EH (cell line): ENCODE measurements at places on chromosomes 1 and 21.

DNA sequence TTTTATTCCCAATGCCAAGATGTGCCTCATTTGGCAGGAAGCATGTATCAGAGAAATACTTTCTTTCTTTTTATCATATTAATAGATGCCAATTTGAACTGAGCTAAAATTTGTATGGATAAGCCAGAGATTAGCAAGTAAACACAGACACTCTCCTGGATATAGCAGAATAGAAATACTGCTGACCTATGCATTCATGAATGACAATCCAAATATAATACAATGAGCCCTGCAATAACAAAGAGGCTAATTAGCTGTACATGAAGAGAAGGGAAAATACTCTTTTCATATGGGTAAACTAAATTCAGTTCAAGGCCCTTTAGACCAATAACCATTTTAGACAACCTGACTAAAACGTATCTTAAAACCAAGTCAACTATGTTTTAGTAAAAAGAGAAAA lies 388.1 kb upstream of the NR5A2 start:
- DNase-seq: no peak

DNA sequence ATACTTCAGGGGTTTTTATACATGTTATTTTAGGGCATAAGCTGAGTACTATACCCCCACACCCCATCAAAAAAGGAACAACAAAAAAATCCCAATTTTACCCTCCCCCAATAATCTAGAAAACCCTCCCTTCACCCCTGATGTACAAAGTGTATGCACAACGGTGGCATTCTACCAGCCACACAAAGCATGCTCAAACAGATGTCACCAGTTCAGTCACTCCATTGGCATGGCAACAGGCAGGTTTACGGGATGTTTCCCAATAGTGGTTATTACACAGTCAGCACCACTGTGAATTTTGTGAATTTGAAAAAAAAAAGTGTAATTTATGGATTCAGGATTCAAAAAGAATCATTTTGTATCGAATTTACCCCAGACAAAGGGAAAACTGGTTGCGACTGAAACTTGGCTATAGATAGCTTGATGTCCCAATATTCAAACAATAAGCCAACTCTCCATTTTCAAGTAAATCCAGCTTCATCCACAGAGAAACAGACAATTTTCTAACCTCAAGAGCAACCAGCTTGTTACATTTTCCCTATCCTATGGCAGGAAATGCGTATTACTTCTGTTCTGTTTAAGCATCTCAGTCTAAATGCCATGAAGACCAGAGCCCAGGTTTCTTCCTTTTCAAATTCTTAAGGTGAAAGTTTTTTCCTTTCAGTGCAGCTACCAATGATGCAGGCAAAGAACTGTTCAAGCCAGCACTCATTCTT lies 34.0 kb upstream of the SLC45A3 start:
- peak; percentile 52 for DNase-seq

DNA sequence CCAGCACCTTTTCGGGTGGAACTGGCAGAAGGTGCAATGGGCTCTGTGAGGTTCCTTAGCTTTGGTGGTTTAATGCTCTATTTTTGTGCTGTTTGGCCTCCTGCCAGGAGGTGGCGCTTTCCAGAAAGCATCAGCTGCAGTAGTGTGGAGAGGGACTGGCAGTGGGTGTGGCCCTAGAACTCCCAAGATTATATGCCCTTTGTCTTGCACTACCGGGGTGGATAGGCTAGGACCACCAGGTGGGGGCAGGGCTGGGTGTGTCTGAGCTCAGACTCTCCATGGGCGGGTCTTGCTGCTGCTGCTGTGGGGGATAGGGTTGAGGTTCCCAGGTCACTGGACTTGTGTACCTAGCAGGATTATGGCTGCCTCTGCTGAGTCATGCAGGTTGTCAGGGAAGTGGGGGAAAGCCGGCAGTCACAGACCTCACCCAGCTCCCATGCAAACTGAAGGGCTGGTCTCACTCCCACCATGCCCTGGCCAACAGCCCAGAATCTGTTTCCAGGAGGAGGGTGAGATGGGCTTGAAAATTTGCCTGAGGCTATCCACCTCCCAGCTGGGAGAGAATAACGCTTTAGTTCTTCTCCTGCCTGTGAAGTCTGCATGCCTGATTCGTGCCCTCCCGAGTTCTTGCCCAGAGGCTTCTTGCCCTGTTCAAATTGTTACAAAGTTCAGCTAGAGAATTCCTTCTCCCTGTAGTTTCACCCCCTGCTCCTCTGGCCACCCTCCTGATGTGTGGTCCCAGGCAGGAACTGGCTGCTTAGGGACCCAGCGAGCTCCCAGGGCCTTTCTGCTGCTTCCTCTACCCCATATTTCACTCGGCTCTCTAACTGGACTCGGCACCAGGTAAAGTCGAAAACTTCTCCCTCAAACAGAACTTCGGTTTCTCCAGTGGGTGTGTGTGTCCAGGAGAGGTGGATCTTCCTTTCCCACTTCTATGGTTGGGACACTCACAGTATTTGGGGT lies 76.5 kb upstream of the BTG3 start:
- peak; percentile 63 for DNase-seq

DNA sequence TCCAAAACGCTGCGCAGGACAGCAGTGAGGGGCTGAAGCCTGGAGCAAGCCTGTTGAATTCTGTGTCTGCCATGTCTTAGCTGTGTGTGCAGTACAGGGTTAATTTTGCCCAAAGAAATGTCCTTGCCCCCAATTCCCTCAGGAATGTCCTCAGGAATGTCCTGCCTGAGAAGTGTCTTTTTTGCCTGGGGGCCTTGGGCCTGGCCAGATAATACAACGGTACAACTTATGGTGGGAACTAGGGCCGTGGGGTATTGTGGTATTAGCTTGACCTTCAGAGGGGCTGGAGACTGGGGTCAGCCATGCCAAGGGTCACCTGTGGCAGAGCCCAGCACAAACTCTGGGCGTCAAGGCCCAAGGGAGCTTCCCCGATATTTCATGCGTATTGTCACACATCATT lies 107.7 kb downstream of the AJAP1 start:
- DNase-seq: peak; percentile 50

- DNase-seq: peak; percentile 63
These were observed 12.9 kb downstream of the CAMK2N1 start for GRCh38 chr1:20472860-20473711.

DNA sequence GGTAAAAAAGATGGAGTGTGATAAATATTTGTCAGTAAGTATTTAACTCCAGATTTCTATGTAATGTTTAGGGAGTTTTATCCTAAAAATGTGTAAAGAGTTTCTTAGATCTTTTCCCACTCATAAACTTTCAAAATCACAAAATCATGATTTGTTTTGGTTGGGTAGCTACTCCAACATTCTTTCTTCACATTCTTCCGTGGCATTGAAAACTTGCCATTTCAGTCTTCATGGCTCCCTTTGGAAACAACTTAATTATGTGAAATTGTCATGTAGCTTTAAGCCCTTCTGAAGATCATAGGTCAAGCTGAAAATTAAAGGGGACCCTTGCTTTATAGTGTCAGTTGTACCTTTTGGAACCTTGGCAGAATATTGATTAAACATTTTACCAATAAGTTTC lies 73.2 kb downstream of the ADGRL2 start:
- no peak for DNase-seq

DNA sequence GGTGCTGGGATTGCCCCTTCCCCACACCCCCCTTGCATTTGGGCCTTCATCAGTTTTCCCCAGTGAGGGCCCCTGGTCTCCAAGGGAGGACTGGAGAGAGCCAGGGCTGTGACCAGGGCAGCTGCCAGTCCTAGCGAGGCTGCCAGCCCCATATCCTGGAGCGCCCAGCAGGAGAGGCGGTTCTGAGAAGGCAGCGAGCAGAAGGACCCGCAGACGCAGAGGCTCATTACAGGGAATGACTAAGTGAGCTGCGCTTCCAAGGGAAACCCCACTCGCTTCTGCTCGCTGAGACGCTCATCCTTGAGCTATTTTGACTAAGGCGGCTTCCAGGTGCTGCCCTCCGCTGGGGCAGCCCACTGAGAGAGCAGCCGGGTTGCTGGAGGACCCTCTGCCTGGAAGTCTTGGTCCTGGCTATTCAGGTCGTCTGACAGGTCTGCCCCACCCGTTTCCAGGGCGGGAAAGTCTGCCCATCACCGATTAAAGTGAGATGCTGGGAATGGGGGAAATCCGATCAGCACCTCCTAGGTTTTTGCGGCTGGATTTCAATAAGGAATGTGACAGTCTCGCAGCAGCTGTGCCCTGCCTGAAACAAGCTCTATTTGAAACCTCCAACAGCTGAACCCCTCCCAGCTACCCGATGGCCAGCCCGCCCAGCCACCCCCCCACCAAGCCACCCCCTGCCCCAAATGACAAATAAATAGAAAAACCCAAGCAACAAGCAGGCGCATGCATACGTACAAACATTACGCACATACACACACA lies 2.8 kb downstream of the KCNN3 start:
- peak; percentile 83 for DNase-seq
